Mucosa of descending colon (tissue), 3 donors: ENCODE measurements at places on chromosomes 4 and X. TPM values are rescaled to one million over a fixed set of nuclear protein-coding genes. Genes with fewer than 3 reads are reported as not detected.

DNA sequence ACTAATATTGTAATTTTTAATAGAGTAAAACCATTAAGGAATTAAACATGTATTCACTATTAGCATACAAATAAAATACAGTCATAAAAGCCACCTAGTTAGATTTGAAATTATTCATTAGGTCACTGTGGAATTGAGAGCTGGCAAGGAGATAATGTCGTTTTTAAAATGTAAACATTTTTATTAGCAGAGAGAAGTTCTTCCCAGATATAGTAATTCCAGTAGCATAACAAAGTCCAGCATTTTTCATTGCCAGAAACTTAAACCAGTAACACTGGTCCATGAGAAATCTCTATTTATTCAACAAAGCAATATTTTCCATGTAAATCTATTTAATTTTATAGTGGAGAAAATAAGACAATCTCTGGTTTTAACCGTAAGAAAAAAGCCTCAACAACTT lies 17.5 kb downstream of the ENOX2 start:
- DNase-seq, result no peak

- no peak for DNase-seq
These were observed 18.9 kb downstream of the ZBTB49 start for GRCh38 chr4:4308800-4309441.

DNA sequence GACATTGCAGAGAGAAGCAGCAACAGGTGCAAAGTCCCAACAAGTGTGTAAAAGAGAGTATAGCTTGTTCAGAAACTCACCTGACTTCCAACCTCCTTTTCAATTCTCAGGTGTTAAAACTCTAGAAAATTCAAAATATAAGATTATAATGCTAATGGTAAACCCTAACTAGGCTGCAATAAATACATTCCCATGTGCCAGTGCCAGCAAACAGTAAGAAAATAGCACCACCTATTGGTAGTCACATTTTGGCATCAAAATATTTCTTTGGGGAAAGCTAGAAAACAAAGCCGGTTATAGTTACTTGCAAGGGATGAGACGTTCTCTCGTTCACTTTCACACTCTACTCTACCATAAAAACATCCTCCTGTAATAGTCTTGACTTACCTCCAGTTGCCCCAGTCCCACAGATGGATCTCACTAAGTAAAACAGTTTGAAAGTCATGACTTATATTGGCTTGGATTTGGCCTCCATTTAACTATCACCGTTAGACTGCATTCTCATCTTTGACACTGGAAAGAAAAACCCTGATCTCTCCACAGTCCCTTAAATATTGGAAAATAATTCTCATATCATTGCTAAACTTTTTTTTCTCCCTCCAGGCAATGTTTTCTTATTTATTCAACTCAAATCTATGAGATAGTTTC lies 9.6 kb downstream of the BMP3 start:
- no peak for DNase-seq

DNA sequence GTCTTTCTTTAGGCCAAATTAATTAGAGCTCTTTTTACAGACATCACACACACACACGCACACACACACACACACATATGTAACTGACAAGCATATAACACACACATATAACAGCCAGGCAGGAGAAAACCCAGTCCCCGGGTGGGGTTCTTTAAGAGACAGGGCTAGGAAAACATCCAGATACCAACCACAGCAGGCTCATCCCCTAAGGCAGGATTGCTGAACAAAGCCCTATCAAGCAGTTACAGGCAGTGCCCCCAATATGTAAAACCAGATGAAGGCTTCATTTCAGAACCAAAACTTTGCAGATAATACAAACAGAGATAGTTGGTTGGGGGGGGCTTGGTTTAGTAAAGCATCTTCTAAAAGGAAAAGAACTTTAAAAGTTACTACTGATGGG lies 18.0 kb upstream of the FAM47E start:
- no peak for DNase-seq

DNA sequence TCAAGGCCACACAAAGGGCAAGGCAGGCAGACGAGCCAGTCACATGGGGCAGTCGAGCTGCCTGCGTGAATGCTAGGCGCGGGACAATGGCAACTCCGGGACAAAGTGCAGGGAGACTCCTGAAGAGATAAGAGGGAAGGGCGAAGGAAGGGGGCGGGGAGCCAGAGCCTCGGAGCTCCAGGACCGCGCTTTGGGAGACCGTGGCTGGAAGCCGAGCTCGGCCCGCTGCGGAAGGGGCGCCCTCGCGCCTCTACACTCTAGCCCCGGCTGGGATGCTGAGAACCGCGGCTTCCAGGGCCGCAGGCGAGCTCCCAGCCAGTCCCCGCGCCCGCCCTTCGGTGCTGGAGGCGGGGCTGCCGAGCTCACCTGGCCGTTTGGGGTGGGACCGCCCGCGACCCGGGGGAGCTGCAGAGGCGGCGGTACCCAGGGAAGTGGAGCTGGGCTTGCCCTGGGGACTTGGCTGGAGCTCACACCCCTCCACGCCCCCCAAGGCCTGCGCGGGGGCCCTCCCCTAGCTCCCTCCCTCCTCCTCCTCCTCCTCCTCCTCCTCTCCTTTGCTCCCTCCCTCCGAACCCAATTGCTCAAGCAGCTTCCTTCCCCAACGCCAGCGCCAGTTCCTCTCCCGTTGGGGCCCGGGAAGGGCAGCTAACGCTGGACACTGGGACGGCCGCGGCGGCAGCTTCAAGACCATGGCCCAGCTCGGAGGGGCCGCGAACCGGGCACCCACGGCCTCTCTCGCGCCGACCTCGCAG lies at the start of gene SOWAHD:
Gene SOWAHD, plus strand, starts transcription at position 610 of the 752 bp plus-strand sequence. Its CDS starts 80 bp downstream, at position 690.
- peak; percentile 83 for DNase-seq

- DNase-seq, result no peak
These were observed 418.4 kb upstream of the FSTL5 start for GRCh38 chr4:162582180-162582579.

Gene BMPR1B
- total RNA-seq, result 0.81 TPM

Gene ZCCHC12
- 0.22 TPM for total RNA-seq

Gene MXRA5
- 6.1 TPM for total RNA-seq

Gene GAGE1
- total RNA-seq, result not detected

Gene TCEAL7
- 2.2 TPM for total RNA-seq

Gene BRS3
- not detected for total RNA-seq

Gene CDS1
- 39.2 TPM for total RNA-seq

Gene CRLF2
- 0.31 TPM for total RNA-seq

Gene ANXA3
- total RNA-seq, result 35.5 TPM

Gene MAGEB1
- not detected for total RNA-seq
